ENCODE measurements at places on chromosomes 2 and 18.

- DNase-seq, result no peak
Measured at GRCh38 chr2:178335230-178335629, 115.7 kb downstream of the PRKRA start.

- DNase-seq, result peak; percentile 4
Measured at GRCh38 chr2:11945139-11946126, 199.0 kb downstream of the LPIN1 start.

GRCh38 chr18:9696701-9697100 lies 11.4 kb upstream of the RAB31 start:
- no peak for DNase-seq

DNA sequence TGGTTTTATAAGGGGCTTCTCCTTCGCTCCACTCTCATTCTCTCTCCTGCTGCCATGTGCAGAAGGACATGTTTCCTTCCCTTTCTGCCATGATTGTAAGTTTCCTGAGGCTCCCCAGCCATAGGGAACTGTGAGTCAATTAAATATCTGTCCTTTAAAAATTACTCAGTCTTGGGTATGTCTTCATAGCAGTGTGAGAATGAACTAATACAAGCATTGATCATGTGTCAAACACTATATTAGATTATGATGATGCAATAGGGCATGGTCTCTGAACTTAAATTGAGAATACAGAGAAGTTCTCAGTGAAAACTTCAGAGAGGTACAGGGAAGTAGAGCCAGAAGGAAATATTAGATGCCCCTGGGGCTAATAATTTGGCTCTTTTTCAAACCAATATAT lies 5.9 kb upstream of the MAP4K3 start:
- no peak for DNase-seq

DNA sequence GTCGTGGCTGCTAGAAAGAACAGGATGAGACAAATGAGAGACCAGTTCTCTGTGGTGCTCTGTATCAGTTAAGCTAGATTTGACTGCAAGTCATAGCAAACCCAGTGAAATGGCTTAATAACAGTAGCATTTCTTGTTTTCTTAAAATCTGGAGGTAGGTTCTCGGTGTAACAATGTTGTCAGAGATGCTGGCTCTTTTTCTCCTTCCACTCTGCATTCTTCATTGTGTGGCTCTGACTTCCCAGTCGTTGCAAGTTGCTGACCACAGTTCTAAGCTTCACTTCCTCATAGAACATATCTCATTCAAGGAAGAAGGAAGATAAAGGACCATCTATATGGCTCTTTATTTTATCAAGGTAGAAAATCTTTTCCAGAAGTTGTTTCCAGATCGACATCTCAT lies 7.9 kb upstream of the CKAP2L start:
- no peak for DNase-seq

DNA sequence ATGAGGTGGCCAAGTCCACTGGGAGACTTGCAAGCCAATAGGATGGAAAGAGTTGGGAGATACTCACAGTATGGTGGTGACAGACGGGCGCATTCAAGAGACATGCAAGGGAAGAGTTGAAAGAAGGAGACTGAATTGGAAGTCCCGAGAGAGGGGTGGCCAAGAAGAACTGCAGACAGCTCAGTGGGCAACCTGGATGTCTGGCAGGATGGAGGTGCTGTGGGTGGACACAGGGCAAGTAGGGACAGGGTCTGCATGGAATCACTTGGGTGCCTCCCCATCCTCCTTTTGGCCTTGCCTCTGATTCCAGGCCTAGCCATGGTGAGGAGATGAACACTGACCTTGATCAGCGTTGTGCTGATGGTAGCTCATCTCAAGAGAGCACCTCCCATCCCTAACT lies 235.7 kb upstream of the COPS8 start:
- no peak for DNase-seq

DNA sequence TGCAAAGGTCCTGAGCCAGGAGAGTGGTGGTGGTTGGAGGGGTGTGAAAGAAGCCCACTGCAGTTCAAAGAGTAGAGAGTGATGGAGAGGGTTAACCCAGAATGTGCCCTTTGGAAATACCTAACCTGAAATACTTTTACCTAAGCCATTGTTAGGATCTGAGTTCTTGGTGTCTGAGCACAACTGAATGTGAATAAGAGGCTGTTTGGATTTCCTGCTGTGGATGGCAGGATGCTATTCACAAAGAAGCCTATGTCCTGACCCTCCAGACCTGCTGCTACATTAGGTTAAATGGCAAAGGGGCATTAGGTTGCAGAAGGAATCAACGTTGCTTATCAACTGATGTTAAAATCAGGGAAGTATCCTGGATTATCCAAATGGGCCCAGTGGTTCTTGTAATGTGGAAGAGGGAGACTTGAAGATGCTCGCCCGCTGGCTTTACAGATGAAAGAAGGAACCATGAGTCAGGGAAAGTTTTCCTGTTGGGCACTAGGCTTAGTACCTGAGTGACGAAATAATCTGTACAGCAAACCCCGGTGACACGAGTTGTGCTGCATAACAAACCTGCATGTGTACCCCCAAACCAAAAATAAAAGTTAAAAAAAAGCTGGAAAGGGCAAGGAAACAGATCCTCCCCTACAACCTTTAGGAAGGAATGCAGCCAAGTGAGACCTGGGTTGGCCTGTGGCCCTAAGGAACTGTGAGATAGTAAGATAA lies 27.2 kb downstream of the ITGA6 start:
- DNase-seq, result no peak

GRCh38 chr2:84904151-84904550 lies 1.3 kb upstream of the TMSB10 start:
- no peak for DNase-seq

- peak; percentile 16 for DNase-seq
Measured at GRCh38 chr18:57621246-57621604, 411 bp downstream of the NARS1 start.

DNA sequence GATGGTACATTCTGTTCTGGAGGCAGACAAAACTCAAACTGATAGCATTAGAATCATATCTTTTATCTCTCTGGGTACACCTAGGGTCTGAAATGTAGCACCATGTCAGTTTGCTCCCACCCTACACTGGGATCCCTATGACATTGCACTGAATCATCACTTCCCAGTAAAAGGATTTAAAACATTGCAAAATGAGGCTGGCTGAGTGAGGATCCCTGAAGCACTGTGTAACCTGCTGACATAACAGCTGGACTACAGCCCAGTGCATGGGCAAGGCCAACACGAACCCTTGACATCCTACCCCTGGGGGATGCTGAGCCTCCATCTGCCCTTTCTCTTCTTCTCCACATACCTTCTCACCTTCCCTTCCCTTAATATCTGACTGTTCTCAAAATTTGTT lies 253.2 kb downstream of the TTC32 start:
- peak; percentile 86 for DNase-seq

DNA sequence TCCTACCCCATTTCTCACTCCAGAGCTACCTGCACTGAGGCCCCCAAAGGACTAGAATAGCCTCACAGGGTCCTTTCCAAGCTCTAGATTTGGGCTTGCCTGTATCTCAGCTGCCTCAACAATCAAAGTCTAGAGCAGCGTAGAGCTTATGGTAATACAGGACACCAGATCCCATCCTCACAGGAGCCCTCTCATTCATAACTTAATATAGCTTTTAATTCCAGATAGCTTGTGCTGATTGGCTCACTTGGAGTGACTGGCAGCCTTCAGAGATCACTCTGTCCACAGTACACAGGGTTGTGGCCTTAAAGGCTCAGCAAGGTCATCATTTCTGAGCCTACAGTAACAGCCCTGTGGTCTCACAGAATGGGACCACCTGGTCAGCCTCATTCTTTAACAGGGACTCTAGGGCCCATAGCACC lies 51.4 kb downstream of the ZFP36L2 start:
- peak; percentile 18 for DNase-seq

DNA sequence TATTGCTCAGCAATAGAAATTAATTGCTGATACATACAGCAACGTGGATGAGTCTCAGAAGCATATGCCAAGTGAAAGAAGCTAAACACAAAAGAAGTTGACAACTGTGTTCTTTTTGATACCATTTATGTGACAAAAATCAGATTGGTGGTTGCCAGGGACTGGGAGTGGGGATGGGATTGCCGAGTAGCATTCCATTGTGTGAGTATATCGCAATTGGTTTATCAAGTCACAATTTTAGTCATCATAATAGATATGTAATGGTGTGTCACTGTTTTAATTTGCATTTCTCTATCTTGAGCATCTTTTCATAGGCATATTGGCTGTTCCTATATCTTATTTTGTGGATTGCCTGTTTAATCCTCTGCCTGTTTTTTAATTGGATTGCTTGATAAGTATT lies 20.9 kb downstream of the STRADB start:
- peak; percentile 45 for DNase-seq

All from EL (cell line).